ENCODE measurements at places on chromosomes 1 and 21.

- DNase-seq: no peak
Measured at GRCh38 chr1:36530791-36531190, 48.1 kb upstream of the CSF3R start.

GRCh38 chr1:82901561-82901960 is 1097.4 kb downstream of the TTLL7 start:
- no peak for DNase-seq

DNA sequence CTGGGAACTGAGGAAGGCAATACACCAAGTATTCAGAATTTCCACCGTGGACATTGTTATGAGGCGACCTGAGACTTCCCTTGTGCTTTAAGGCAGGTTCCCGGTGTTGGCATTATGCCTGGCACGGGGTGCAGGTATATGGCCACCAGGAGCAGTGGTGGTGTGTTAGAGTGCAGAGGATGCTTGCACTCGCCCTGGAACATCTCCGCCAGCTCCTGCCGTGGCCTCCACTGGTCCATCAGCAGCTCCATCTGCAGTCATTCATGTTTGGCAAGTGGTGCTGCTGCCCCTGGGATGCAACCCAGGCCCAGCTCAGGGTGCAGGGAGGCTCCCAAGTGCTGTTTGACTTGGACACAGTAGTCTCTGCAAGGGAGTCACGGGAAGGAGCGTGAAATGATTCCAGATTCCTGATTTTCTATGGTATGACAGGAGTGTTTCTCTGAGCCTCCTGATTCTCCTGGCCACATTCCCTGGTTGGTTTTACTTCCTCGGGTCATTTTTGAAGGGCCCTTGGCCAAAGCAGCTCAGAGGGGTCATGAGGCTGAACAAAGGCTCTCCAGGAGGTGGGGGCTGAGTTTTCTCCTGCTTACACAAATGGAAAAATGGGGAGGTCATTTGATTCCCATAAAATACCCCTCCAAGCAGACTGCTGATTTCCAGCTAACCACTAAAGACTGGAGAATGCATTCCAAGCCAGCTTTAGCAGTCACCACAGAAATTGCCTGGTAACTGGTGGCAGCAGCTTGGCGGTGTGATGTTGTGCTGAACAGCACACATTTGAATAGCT is 60.4 kb upstream of the PSEN2 start:
- no peak for DNase-seq

DNA sequence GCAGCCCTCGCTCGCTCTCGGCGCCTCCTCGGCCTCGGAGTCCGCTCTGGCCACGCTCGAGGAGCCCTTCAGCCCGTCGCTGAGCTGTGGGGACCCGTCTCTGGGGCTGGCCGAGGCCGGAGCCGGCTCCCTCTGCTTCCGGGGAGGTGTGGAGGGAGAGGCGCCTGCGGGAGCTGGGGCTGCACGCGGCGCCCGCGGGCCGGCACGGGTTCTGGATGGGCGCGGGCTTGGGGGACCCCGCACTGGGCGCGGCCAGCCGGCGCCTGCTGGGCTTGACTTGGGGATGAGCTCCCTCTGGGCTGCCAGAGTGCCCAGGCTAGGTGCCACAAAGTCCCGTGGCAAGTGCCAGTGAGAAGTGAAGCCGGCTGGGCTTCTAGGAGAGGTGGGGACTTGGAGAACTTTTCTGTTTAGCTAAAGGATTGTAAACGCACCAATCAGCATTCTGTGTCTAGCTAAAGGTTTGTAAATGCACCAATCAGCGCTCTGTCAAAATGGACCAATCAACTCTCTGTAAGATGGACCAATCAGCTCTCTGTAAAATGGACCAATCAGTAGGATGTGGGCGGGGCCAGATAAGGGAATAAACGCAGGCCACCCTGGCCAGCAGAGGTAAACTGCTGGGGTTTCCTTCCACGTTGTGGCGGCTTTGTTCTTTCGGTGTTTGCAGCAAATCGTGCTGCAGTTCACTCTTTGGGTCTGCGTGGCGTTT is 20.2 kb downstream of the EXOC8 start:
- no peak for DNase-seq

- no peak for DNase-seq
Measured at GRCh38 chr1:222632749-222633148, 14.9 kb downstream of the MIA3 start.

GRCh38 chr1:211198111-211198510 is 61.1 kb upstream of the RCOR3 start:
- no peak for DNase-seq

DNA sequence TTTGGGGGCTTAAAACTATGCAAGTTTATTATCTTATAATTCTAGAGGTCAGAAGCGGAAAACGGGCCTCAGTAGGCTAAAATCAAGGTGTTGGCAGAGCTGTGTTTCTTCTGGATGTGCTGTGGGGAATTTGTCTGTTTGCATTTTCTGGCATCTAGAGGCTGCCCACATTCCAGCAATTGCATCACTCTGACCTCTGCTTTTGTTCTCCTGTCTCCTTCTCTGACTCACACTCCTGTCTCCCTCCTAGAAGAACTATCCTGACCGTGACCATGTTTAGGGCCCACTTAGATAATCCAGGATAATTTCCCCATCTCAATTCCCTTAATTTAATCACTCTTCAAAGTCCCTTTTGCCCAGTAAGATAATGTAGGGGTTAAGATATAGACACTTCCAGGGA is 127.4 kb upstream of the DEPDC1 start:
- DNase-seq: no peak
